ENCODE measurements at places on chromosomes 4 and X. TPM values are rescaled to one million over a fixed set of nuclear protein-coding genes. Genes with fewer than 3 reads are reported as not detected.

The ARL9 gene
- 0.59 TPM for total RNA-seq

The PLS3 gene
- 358 TPM for total RNA-seq

- H3K4me3 ChIP-seq = no peak overlapping the region
- H3K36me3 ChIP-seq = peaks cover 7% of the 10 kb centered on the region
- no peak overlapping the region for H3K27ac ChIP-seq
- no peaks in the 10 kb centered on the region for H3K4me1 ChIP-seq
Observed at GRCh38 chr4:2572866-2573265, 36.4 kb downstream of the FAM193A start.

GRCh38 chr4:30860978-30861377 lies 140.8 kb downstream of the PCDH7 start:
- H3K27ac ChIP-seq = no peak overlapping the region
- H3K27me3 ChIP-seq = no peaks in the 10 kb centered on the region
- no peak overlapping the region for H3K4me3 ChIP-seq
- H3K4me1 ChIP-seq = no peaks in the 10 kb centered on the region
- no peak for DNase-seq
- no peaks in the 10 kb centered on the region for H3K36me3 ChIP-seq

DNA sequence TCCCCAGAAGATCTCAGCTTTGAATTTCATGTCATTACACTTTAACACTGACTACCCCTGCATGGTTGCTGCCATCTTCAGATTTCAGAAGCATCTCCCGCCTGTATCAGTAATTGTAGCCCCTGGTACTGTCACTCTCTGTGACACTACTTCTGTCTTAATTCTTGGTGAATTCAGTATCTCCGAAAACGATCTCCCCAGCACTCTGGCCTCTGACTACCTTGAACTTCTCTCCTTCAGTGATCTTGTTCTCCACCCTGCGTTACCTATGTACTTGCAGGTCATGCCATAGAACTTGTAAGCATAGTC lies 53.8 kb upstream of the ABCG2 start:
- H3K36me3 ChIP-seq = no peaks in the 10 kb centered on the region
- DNase-seq = no peak
- H3K4me1 ChIP-seq = no peaks in the 10 kb centered on the region
- H3K27ac ChIP-seq = no peak overlapping the region
- no peak overlapping the region for H3K4me3 ChIP-seq
- no peaks in the 10 kb centered on the region for H3K27me3 ChIP-seq

DNA sequence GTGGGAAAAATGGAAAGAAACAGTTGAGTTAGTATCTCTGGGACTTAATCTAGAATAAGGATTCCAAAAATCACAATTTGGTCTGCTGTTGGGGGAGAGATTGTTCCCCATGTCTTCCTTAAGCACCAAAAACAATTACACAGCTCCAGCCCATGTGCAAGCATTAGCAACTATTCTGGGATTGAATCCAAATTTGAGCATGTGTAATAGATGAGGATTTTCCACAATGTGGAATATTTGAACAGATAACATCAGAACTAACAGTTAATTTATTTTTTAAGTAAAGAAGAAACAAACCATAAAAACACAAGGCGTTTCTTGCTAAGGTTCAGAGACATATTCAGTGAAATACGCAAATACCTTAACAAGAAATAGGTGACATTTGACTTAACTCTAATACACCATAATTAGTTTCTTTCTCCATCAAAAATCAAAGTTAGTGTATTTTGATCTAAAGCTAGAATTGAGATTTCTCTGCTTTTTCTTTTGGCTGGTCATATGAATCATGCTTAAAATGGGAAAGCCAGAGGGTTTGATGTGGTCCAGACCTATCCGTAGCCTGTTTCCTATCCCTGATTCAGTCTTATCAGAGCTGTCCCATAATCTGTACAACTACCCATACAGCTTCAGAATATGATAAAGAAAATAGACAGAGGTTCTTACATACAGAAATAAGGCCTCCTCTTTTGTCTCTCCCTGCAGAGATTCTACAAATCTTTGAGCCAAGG lies 413.4 kb downstream of the PACRGL start:
- H3K27ac ChIP-seq = no peak overlapping the region
- no peaks in the 10 kb centered on the region for H3K27me3 ChIP-seq
- DNase-seq = no peak
- H3K4me3 ChIP-seq = no peak overlapping the region
- no peaks in the 10 kb centered on the region for H3K4me1 ChIP-seq
- H3K36me3 ChIP-seq = no peaks in the 10 kb centered on the region

GRCh38 chrX:71103110-71103983 lies 3.2 kb downstream of the CXorf65 start:
- H3K27ac ChIP-seq = no peak overlapping the region
- H3K36me3 ChIP-seq = no peaks in the 10 kb centered on the region
- no peaks in the 10 kb centered on the region for H3K4me1 ChIP-seq
- H3K4me3 ChIP-seq = no peak overlapping the region
- peaks cover 6% of the 10 kb centered on the region for H3K27me3 ChIP-seq
- DNase-seq = no peak

- DNase-seq = no peak
- no peak overlapping the region for H3K27ac ChIP-seq
- H3K4me3 ChIP-seq = no peak overlapping the region
- peaks cover 5% of the 10 kb centered on the region for H3K4me1 ChIP-seq
- peaks cover 93% of the 10 kb centered on the region for H3K27me3 ChIP-seq
- H3K36me3 ChIP-seq = no peaks in the 10 kb centered on the region
Observed at GRCh38 chrX:53324085-53324484, 42.7 kb upstream of the IQSEC2 start.
